ENCODE measurements at places on chromosomes 1 and 21.
A peak's percentile ranks its signal among the peaks of the same experiment; 100 is the strongest.

GRCh38 chr1:230392536-230392909 lies 33.6 kb downstream of the PGBD5 start:
- no peak for DNase-seq

GRCh38 chr1:187911820-187912219 lies 1083.1 kb downstream of the PLA2G4A start:
- no peak for DNase-seq

GRCh38 chr1:232629250-232630046 lies 485 bp downstream of the SIPA1L2 start:
- DNase-seq, result peak; percentile 63

GRCh38 chr1:219174460-219175211 lies 958 bp downstream of the LYPLAL1 start:
- DNase-seq, result no peak

DNA sequence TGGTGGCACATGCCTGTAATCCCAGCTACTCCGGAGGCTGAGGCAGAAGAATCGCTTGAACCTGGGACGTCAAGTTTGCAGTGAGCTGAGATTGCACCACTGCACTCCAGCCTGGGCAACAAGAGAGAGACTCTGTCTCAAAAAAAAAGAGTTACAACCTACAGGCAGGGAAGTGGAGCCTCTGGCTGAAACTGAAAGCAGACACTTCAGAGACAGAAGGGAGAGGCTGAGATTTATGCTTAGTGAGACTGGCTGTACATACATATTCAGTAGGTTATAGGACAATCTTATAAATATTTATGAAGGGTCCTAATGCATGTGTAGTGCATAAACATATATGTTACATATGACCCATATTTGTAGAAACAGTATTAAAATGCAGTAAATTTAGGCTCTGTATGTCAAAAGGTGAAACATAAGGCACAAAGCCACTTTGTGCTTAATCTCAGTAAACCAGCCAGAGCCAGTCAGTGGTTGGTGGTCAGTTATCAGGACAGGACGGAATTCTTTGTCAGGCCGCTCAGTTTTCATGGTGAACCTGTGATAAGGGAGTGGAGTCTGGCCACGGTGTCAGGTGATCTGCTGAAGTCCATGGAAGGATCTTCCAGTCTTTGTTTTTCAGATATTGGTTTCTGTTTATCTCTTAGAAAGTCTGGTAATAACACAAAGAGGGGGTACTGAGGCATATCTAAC lies 13.7 kb downstream of the RHEX start:
- DNase-seq, result no peak

- no peak for DNase-seq
These were observed 32.8 kb downstream of the PCNT start for GRCh38 chr21:46356494-46357334.

DNA sequence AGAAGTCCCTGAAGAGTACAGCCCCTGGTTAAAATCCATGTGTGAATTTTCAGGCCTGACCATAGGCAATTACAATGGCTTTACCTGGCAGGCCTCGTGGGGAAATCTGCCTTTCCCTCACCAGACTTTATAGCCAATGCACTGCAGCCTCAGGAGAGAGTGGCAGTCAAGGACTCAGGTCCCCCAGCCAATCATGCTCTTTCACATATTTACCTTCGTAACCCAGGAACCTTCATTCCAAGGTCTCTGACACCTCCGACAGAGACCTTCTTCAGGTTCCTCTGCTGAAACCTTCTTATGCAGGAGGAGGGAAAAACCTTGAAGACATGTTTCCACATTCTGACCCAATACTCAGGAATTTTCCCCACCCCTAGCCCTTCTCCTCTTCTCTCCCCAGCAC lies 118.9 kb downstream of the FASLG start:
- DNase-seq, result no peak

DNA sequence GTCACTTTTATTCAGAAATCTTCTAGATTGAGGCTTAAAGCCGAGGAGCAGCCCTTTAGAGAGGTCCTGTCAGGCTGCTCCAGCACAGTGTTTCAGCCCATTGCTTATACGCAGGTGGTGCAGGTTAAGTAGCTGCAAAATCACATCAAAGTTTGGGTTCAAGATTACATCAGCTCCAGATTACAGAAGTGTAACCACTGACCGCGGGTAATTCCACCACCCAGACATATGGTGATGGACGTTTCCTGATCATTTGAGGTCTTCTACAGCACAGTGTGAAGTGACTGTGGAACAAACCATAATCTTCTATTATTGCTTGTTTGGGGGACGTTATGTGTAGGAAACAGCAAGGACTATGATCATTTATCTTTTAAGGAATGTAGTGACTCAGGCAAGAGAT lies 11.8 kb downstream of the C1orf115 start:
- no peak for DNase-seq

DNA sequence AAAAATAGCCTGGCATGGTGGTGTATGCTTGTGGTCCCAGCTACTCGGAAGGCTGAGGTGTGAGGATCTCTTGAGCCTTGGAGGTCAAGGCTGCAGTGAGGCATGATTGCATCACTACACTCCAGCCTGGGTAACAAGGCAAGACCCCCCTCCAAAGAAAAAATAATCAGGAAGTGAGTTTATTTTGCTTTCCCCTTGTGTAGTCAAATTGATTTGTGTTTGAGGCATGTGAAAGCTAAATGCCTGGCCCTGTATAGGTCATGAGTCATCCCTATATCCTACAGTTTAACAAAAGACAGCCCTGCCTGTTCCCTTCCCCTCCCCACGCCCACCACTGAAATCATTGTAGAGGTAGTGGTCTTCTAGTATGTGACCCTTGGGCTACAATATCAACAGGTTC lies 241.4 kb upstream of the JUN start:
- no peak for DNase-seq

DNA sequence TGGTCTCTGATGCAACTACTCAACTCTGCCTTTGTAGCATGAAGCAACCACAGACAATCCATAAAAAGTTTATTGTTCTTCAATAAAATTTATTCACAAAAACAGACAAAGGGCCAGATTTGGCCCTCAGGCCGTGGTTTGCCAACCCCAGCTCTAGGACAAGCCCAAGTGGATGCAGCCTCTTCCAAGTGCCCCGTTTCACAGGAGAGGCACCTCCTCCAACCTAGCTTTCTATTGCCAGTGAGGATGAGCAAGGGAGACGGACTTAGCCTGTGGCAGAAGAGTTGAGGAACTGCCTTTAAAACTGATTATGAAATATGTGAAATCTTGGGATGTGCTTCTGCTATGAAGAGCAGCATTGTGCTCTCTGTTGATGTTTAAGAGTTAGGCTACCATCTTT lies 105.4 kb downstream of the PSMG1 start:
- no peak for DNase-seq

DNA sequence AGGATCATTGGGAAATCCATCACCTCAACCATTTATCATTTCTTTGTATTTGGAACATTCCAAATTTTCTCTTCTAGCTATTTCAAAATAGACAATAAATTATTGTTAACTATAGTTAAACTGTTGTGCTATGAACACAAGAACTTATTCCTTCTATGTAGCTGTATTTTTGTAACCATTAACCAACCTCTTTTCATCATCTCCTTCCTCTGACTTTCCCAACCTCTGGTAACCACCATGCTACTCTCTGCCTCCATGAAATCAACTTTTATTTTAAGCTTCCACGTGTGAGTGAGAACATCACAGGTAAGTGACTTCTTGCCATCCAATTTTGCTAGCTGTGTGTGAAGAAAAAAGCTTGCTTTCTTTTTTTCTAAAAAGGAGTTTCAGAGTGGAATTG lies 418 bp downstream of the IFI44L start:
- DNase-seq, result no peak

DNA sequence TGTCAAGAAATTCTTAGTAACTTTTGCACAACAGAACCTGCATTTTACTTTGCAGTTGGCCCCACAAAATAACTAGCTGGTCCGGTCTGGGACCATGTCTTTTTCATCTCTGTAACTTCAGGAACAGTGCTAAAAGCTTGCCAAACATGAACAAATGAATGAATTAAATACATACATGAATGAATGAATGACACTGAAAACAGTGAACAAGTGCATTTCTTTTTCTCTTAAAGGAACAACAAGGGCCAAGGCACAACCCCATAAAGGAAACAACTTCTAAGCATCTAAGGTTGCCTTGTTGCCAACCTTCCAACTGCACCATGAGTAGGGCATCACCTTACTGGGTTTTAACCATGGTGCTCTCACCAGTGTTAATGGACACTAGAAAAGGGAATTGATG lies 534.4 kb upstream of the PKN2 start:
- no peak for DNase-seq

DNA sequence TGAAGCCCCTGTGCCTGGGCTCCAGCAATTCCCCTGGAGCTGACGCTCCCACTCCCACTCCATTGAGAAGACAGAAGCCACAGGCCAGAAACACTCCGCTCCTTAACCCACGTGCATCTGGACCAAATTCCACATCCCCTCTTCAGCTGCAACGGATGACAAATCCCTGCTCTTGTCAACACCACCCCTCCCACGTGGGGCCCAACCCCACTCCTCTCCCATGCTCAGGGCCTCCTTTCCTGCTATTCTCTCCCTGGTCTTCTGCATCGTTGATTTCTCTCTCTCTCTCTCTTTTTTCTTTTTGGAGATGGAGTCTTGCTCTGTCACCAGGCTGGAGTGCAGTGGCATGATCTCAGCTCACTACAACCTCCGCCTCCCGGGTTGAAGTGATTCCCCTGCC lies 18.3 kb downstream of the CA6 start:
- DNase-seq, result no peak

GRCh38 chr1:160428655-160429054 lies 28.3 kb downstream of the VANGL2 start:
- no peak for DNase-seq

DNA sequence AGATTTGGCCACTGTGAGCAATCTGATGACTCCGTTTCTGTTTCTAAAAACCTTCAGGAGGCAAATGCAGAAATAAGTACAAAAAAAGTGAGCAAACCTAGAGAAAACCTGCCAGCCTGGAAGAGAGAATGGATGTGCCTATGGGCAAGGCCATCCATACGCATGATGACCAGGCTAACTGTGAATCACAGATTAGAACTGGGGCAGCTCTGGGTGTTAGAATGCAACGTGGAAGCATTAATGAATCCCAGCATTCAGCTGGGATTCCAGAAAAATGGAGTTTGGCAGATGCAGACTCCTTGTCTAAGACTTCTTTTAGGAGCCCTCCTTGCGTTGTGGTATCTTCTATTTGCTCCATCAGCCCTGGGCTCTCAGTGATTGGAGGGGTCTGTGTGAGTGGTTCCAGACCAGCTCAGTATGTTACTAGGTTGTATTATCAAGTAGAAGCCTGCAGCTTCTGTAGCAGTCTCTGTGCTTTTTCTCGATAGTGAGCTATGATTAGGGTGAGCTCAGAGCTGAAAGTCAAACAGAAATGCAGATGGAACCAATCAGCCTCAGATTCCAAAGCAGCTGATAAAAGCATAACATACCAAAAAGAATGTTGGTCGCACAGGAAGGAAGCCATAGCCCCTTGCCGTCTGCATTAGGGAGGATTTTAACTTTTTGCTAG lies 154.0 kb downstream of the PSMG1 start:
- DNase-seq, result no peak

DNA sequence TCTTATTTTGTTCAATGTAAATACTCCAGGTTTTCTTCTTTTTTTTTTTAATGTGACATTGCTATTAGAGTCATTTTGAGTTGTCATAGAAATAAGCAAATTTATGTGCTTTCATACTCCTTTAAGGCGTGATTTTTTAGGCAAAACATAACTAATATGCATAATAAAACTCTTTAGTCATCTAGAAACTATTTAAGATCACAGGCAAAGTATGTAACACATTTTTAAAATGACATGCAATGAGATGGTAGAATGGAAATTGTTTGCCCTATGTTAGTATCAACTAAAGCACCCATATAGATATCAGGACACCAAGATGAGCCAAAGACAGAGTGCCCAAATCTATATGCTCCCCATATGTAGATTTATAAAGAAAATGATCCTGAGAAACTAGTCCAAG lies 41.5 kb upstream of the SGIP1 start:
- no peak for DNase-seq

- no peak for DNase-seq
These were observed 61.7 kb downstream of the HMGB4 start for GRCh38 chr1:33925586-33925985.

GRCh38 chr1:119549719-119550132 lies 42.7 kb downstream of the HSD3B1 start:
- DNase-seq, result no peak

GRCh38 chr21:38092051-38092450 lies 164.7 kb upstream of the KCNJ15 start:
- DNase-seq, result no peak

DNA sequence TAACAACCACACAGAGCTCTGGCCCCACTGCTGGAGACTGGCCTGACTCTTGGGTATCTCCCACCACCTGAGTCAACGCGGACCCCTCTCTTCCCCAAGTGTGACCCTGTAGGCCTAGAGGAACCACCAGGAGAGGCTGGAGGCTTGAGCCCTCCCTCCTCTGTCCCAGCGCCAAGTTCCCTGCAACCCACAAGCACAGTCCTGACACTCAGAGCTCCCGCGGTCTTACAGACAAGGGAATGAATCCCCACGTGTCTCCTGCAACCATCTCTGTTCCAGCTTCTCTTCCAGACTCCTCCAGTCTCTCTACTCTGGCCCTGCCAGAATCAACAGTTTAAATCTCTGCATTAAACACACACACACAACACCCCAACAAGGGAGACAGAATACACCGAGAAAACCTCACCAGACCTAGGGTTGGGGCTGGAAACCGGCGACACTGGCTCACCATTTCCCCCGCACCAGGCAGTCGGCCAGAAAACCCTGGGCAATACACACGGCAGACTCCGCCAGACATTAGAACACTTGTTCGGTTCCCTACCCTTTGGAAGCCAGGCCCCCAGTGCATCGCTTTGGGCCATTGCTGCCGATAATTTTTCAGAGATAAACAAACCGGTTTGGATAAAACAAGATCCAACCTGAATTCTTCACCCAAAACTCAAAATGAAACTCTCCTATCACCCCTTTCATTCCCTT lies 21.7 kb downstream of the CASZ1 start:
- DNase-seq, result no peak

- no peak for DNase-seq
These were observed 273.2 kb downstream of the NPHP4 start for GRCh38 chr1:5718831-5719632.

GRCh38 chr1:154848983-154849382 lies 21.1 kb downstream of the KCNN3 start:
- DNase-seq, result no peak

GRCh38 chr1:37811027-37811655 lies 3.1 kb upstream of the YRDC start:
- DNase-seq, result peak; percentile 69

- DNase-seq, result no peak
These were observed 48.6 kb downstream of the GNG12 start for GRCh38 chr1:67784545-67785186.

DNA sequence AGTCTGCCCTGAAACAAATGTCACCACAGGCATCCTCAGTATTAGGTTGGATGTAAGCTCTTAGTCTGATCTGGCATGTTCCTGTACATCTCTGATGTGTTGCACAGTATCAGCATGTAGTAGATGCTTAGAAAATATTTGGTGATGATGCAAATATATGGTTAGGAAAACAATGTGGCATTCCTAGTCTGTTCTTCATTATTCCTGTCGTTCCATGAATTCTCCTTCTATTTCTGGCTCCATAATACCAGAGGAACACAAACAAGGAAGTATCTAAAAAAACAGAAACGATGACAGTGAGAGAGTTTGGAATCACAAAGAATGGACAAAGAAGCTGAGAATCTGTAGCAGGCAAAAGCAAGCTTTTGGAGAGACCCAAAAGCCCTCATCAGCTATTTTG lies 236.6 kb downstream of the HHAT start:
- no peak for DNase-seq

Measured in right atrium auricular region (tissue), 2 donors.